RWPE2 (cell line): ENCODE measurements at places on chromosomes 2 and 18.

DNA sequence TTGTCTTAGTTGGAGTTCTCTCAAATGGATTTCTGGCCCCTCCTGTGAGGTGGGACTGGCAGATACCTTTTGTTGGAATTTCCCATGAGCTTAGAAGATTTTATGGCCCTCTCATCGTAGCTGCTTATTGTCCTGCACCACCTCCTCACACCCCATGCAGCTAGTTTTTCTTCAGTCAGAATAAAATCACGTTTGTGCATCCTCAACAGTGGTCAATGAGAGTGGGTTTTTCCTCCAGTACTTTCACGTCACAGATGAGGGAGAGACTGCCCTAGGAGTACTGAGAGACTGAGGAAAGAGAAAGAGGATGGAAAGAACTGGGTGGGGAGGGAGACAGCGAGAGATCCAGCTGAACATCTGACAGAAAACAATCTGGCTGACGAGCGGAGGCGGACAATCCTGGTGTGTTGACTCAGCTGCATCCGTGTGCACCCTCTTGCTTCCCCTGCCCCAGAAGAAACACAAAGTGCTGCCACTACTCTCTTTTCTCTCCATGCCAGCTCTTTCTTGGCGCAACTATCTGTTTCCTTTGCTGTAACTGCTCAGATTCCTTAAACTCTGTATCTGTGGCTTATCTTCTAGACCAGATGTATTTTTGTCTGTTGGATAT is 7.4 kb downstream of the RAPGEF4 start:
- H3K4me1 ChIP-seq: no peaks in the 10 kb centered on the region
- H3K27ac ChIP-seq: no peak overlapping the region
- no peaks in the 10 kb centered on the region for H3K27me3 ChIP-seq
- H3K36me3 ChIP-seq: no peaks in the 10 kb centered on the region
- no peak overlapping the region for H3K4me3 ChIP-seq
- DNase-seq: no peak

- no peaks in the 10 kb centered on the region for H3K27me3 ChIP-seq
- no peak overlapping the region for H3K27ac ChIP-seq
- no peak for DNase-seq
Measured at GRCh38 chr18:11008505-11008904, 140.9 kb downstream of the PIEZO2 start.

DNA sequence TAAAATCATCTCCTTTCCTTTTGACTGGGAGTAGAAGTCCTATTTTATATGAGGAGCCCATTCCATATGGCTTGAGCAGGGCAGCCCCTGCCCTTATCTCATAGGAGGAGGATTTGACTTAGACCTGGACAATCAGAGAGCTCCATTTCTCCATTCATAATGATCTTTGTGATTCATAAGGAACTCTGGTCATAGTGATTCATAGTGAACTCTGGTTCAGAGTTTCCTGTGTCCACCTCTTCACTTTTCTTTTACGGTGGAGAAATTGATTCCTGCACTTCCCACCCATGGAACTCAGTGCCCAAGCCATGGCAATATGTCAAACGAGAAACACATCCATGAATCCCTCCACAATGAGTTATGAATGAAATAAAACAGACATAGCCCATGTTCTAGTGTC is 12.8 kb upstream of the MYO3B start:
- H3K4me1 ChIP-seq: peaks cover 9% of the 10 kb centered on the region
- H3K27me3 ChIP-seq: no peaks in the 10 kb centered on the region
- H3K27ac ChIP-seq: no peak overlapping the region
- no peaks in the 10 kb centered on the region for H3K36me3 ChIP-seq

- no peaks in the 10 kb centered on the region for H3K27me3 ChIP-seq
- H3K36me3 ChIP-seq: peaks cover 43% of the 10 kb centered on the region
- H3K4me1 ChIP-seq: no peaks in the 10 kb centered on the region
- H3K27ac ChIP-seq: no peak overlapping the region
Measured at GRCh38 chr18:45851161-45851925, 25.9 kb downstream of the SIGLEC15 start.

GRCh38 chr18:8899000-8899399 is 193.6 kb downstream of the MTCL1 start:
- DNase-seq: no peak
- H3K4me1 ChIP-seq: no peaks in the 10 kb centered on the region
- no peak overlapping the region for H3K27ac ChIP-seq
- no peaks in the 10 kb centered on the region for H3K36me3 ChIP-seq
- no peaks in the 10 kb centered on the region for H3K27me3 ChIP-seq

DNA sequence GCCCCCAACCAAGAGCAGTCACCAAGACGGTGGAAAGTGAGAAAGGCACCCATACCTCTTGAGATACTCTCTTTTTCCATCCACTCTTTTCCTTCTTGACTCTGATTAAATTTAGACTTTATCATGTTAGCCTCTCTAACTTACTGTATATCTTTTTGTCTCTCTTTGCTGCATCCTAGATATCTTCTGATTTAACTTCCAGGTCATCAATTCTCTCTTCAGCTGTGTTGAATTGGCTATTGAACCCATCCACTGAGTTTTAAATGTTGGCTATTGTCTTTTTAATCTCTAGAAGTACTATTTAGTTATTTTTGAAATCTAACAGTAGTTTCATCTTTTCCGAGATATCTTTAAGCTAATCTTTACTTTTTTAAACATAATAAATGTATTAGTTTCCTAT is 78.3 kb upstream of the MBOAT2 start:
- H3K27ac ChIP-seq: peak overlapping the region; percentile 8
- no peaks in the 10 kb centered on the region for H3K27me3 ChIP-seq
- peaks cover 5% of the 10 kb centered on the region for H3K4me1 ChIP-seq

GRCh38 chr2:70181363-70181956 is 9.4 kb downstream of the C2orf42 start:
- no peaks in the 10 kb centered on the region for H3K4me1 ChIP-seq
- no peak for DNase-seq
- H3K27ac ChIP-seq: no peak overlapping the region
- no peak overlapping the region for H3K4me3 ChIP-seq
- peaks cover 35% of the 10 kb centered on the region for H3K36me3 ChIP-seq

DNA sequence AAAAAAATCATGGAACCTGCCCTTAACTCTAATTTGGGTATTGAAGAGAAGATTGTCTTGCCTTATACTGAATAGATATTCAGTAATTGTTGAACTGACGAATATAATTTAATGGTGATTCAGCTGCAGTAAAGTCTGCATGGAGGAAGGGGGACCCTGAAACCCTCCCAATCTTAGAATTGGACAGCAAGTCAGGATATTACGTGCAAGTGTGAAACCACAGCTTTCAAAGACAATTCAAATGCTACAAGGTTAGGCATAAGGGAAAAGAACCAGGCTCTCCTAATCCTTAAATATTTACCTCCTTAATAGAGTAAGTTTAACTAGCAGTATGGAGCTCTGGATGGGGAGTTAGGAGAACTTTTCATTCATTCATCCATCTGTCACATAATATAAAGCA is 226.9 kb upstream of the TNP1 start:
- H3K4me1 ChIP-seq: no peaks in the 10 kb centered on the region
- no peaks in the 10 kb centered on the region for H3K27me3 ChIP-seq
- no peak overlapping the region for H3K27ac ChIP-seq
- no peak for DNase-seq

DNA sequence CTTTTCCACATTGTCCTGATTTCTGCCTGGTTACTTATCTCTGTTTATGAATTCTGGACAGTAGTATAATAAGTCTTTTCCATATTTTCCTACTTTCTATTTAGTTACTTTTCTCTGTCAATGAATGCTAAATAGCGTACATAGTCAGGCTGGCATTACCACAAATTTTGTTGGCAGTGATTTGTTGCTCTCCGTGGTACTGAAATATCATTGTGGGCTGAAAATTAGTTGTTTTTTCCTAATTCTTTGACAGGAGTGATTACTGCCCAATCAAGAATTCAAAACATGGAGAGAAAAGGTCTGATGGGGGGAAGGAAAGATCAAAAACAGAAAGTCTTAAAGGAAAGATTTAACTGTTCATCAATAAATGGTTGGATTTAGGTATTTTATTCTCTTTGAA is 7.7 kb upstream of the GALNT13 start:
- H3K27me3 ChIP-seq: peaks cover 4% of the 10 kb centered on the region
- no peak overlapping the region for H3K4me3 ChIP-seq
- H3K4me1 ChIP-seq: no peaks in the 10 kb centered on the region
- H3K27ac ChIP-seq: no peak overlapping the region
- H3K36me3 ChIP-seq: no peaks in the 10 kb centered on the region

DNA sequence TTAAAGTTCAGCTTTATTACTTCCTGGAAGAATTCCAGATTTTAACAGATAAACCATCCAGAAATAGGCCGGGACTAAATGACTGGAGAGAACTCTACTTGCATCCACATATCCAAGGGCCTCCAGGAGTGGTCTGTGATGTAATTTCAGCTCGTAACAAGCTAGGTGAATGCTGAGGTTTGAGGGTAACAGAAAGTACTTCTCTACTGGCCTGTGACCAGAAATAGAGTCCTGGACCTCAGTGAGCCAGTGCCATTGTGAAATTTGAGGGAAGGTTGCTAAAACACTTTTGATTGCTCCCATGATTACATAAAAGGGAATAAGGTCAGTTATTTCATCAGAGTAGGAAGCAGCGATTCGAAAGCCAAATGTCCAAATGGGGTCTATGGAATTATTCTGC is 158.1 kb downstream of the DOCK10 start:
- no peak overlapping the region for H3K4me3 ChIP-seq
- H3K36me3 ChIP-seq: no peaks in the 10 kb centered on the region
- peaks cover 42% of the 10 kb centered on the region for H3K4me1 ChIP-seq
- H3K27ac ChIP-seq: peak overlapping the region; percentile 87
- H3K27me3 ChIP-seq: no peaks in the 10 kb centered on the region

GRCh38 chr2:118557791-118558190 is 289.7 kb downstream of the EN1 start:
- H3K27ac ChIP-seq: no peak overlapping the region
- H3K4me1 ChIP-seq: no peaks in the 10 kb centered on the region
- no peak overlapping the region for H3K4me3 ChIP-seq

- H3K36me3 ChIP-seq: no peaks in the 10 kb centered on the region
- DNase-seq: no peak
- H3K27me3 ChIP-seq: no peaks in the 10 kb centered on the region
- peaks cover 2% of the 10 kb centered on the region for H3K4me1 ChIP-seq
Measured at GRCh38 chr2:23569761-23570365, 184.9 kb downstream of the KLHL29 start.

DNA sequence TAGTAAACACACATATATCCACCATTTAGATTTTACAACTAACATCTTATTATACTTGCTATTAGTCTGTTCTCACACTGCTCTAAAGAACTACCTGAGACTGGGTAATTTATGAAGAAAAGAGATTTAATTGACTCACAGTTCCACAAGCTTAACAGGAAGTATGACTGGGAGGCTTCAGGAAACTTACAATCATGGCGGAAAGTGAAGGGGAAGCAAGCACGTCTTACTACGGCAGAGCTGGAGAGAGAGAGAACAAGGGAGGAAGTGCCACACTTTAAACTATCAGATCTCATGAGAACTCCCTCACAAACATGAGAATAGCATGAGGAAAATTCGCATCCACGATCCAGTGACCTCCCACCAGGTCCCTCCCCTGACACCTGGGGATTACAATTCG is 240.7 kb downstream of the CAMKMT start:
- no peak overlapping the region for H3K4me3 ChIP-seq
- DNase-seq: no peak
- no peaks in the 10 kb centered on the region for H3K4me1 ChIP-seq
- H3K27ac ChIP-seq: no peak overlapping the region
- H3K36me3 ChIP-seq: no peaks in the 10 kb centered on the region
- no peaks in the 10 kb centered on the region for H3K27me3 ChIP-seq

DNA sequence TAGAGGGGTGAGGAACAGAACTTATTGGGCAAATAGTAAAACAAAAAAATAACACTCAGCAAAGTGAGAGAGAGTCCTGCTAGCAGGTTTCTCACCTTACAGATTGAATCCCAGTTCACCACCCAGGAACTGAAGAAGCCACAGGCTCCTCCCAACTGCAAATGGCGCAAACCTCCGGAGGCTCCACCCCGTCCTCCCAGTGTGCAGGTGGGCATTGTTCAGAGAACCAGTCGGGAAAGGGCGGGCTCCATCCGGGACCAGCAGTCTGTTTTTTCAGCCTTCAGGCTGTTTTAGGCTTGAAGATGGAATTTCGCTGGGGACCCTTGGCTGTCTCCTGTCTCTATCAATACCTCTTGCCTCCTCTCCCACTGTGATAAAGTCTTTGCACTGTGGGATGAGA is 317.5 kb downstream of the PARD3B start:
- DNase-seq: peak; percentile 32
- no peaks in the 10 kb centered on the region for H3K36me3 ChIP-seq
- H3K27me3 ChIP-seq: no peaks in the 10 kb centered on the region
- H3K4me1 ChIP-seq: no peaks in the 10 kb centered on the region

GRCh38 chr2:70978341-70979179 is at the start of gene ANKRD53:
ANKRD53 (plus strand) TSS chr2:70978630; CDS start chr2:70978646, 16 bp downstream.
- H3K27me3 ChIP-seq: no peaks in the 10 kb centered on the region
- H3K4me1 ChIP-seq: peaks cover 15% of the 10 kb centered on the region
- H3K36me3 ChIP-seq: no peaks in the 10 kb centered on the region
- peak within 1 kb of the TSS; percentile 18 for H3K27ac ChIP-seq
- DNase-seq: no peak

GRCh38 chr2:206920951-206921350 is 18.4 kb upstream of the CPO start:
- no peak for DNase-seq
- H3K4me1 ChIP-seq: no peaks in the 10 kb centered on the region
- H3K27me3 ChIP-seq: no peaks in the 10 kb centered on the region
- no peak overlapping the region for H3K27ac ChIP-seq
- H3K36me3 ChIP-seq: no peaks in the 10 kb centered on the region

DNA sequence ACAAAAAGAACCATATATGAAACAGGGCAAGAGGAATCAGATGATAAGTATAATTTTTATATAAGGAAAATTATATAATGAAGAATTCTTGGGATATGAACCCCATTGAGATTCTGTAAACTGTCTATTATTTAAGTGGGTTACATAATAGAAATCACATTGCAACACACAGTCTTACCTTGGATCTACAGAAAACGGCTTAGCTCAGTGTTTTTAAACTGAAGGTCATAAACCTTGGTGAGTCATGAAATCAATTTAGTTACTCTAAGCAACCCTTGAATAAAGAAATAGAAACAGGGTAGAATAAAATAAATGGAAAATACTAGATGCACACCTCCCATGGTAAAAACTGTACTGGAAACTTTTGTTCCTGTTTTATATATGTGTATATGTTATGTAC is 50.7 kb downstream of the METTL8 start:
- no peaks in the 10 kb centered on the region for H3K4me1 ChIP-seq
- DNase-seq: no peak
- no peak overlapping the region for H3K27ac ChIP-seq
- no peaks in the 10 kb centered on the region for H3K27me3 ChIP-seq

DNA sequence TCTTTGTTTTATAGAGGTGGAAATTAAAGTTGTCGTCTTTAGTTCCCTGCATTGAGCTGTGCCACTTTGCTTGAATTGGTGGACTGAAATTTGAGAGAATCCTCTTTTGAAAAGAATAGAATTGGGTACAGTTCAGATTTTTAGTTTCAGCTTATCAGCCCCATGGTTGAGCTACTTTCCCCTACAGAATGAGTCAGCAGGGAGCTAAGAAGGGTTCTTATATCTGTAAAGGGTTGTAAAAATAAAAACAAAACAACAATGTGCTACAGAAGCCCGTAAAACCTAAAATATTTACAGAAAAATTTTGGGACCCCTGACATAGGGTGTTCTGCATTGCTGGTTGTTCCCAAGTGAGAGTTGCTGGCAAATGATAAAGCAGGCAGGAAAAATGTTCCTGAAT is 12.6 kb downstream of the SLC20A1 start:
- peaks cover 98% of the 10 kb centered on the region for H3K36me3 ChIP-seq
- peak overlapping the region; percentile 5 for H3K27ac ChIP-seq
- no peaks in the 10 kb centered on the region for H3K27me3 ChIP-seq
- DNase-seq: no peak
- H3K4me1 ChIP-seq: peaks cover 10% of the 10 kb centered on the region
- H3K4me3 ChIP-seq: no peak overlapping the region

GRCh38 chr2:10062931-10063365 is 17.3 kb downstream of the CYS1 start:
- H3K4me3 ChIP-seq: no peak overlapping the region
- no peaks in the 10 kb centered on the region for H3K27me3 ChIP-seq
- peaks cover under 1% of the 10 kb centered on the region for H3K4me1 ChIP-seq
